IPS DF 6.9 (cell line): ENCODE measurements at places on chromosomes 7 and 10.
A peak's percentile ranks its signal among the peaks of the same experiment; 100 is the strongest.

DNA sequence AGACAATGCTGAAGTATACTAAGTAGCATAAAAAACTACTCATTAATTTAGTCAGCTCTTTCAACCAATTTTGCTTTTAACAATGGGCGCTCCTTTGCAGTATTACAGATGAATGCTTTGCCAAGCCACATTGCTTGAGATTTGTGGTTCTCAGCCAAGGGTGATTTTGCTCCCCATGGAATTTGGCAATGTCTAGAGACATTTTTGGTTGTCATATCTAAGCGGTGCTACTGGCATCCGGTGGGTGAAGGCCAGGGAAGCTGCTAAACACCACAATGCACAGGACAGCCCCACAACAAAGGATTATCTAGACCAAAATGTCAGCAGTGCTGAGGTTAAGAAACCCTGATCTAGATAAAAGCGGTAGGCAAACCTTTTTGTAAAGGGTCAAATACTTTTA lies 112.0 kb downstream of the UBE2H start:
- DNase-seq = no peak

GRCh38 chr10:11610166-11610825 lies 1.2 kb downstream of the USP6NL start:
- DNase-seq = no peak

GRCh38 chr7:12297283-12298108 lies 86.4 kb downstream of the TMEM106B start:
- peak; percentile 27 for DNase-seq

DNA sequence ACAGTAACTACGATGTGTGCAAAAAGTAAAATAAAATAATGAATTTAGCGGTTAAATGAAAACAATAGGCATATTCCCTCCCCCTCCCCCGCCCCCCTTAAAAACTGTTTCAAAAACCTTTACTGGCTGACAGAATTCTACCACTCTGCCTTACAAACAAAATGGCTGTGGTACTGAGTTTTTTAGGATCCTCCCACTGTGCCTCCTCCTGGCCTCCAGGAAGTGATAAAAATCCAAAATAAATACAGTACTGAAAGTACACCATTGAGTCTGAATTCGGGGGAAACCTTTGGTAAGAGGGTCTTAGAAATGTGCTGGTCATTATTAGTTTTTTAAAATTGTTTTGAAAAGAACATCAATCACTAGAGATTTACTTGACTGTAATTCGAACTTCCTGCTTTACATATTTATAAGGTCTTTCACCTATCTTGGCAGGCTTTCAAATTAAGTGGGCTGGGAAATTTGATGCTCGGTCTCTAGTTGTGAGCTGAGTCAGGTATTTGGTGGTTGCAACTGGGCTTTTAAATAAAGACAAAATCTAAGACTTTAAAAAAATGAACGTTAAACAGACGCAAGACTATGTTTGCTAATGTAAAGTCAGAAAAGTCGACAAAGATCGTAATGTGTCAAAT lies 32.5 kb upstream of the EPC1 start:
- DNase-seq = no peak

DNA sequence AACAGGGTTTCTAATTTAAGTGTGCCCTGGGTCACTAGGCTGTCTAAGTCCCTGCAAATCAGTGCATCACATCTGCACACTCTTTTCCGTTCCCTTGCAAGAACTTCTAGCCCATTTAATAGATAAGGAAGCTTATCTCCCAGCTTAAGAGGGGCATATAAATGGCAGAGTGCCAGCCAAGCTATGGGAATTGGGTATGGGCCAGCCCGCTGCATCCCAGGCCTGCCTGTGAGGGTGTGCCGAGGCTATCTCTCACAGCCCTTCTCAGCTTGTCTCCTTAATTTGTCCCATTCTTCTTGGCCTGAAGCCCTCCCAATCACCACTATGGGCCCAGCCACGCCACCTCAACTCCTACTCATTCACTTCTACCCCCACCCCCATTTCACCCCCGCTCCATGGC lies 14.7 kb downstream of the AQP1 start:
- no peak for DNase-seq

- DNase-seq = no peak
These were observed 16.7 kb downstream of the NEURL1 start for GRCh38 chr10:103510046-103510685.

DNA sequence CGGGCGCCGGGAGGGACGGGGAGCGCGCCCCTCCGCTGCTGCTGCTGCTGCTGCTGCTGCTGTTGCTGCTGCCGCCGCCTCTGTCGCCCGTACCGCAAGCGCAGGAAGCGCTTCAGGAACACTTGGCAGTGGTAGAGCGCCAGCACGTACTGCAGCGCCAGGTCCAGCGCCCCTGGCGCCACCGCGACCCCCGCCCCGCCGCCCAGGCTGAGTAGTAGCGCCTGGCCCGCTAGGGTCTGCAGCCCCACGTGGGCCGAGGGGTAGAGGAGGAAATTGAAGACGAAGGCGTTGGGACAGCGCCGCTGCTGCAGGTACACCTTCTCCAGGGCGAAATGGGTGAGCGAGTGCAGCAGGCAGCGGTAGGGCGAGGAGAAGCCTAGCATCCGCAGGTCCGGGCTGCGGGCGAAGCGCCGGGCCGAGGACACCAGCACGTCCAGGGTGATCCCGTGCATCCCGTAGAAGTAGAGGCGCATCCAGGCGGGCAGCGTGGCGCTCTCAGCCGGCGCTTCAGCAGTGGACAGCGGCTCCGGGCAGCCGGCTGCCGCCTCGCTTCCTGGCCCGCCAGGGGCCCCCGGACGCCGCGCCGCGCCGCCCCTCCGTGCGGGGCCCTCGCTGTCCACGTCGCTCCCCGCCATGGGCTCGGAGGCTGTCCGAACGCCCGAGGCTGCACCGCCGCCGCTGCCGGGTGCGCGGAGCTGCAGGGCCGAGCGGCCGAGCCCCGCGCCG lies at the start of gene TMEM229A:
Gene TMEM229A, minus strand, starts transcription at position 699 of the 726 bp plus-strand sequence. Its CDS starts 64 bp downstream, at position 635.
- peak; percentile 33 for DNase-seq

DNA sequence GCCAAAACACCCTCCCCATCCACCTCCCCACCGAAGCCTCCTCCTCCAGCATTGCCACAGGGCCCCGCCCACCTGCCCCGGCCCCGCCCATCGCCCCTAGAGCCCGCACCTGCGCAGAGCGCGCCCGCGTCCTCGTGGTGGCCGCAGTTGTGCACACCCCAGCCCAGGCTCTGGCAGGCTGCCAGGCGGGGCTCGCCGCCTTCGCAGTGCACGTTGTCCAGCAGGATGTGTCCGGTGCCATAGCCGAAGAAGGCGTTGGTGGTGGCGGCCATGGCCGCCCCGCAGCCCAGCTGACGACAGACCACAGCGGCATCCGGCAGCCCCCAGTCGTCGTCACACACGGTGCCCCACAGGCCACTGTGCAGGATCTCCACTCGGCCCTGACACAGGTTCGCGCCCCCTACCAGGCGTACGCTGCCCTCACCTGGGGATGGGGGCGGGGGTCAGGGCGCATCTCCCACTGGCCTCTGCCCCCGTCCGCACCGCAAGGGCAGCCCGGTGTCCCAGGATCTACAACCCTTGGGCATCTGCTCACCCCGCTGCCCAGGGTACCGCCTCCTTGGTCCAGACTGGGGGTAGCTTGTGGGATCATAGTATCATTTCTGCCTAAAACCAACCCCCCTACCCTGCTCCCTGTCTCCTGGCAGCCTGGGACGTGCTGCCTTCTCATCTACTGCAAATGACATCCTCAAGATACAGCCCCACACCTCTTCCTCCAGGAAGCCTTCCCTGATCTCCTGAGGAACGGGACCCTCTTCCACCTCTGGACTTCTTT lies 11.9 kb downstream of the SSC4D start:
- no peak for DNase-seq

GRCh38 chr10:89518876-89519842 lies 16.2 kb downstream of the SLC16A12 start:
- DNase-seq = no peak

DNA sequence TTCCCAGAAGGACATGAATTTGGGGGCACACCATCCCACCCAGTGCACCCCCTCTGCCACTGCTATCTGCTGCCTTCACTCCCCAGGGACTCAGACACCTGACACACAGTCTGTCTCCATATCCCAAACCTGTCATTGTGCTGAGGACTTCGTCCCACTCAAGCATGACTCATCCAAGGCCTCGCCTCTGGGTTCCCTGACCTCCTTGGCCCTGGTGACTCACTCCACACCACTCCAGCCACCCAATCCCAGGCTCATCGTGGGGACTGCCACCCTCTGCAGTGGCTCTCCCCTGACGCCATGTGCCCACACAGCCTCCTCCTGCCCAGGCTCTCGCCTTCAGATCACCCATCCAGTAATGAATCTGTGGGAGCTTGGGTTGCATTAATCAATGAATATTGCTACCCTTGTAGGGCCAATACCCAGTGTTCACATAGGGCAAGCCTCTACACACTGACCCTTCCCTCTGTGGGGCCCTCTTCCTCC lies 6.6 kb upstream of the INSIG1 start:
- no peak for DNase-seq

DNA sequence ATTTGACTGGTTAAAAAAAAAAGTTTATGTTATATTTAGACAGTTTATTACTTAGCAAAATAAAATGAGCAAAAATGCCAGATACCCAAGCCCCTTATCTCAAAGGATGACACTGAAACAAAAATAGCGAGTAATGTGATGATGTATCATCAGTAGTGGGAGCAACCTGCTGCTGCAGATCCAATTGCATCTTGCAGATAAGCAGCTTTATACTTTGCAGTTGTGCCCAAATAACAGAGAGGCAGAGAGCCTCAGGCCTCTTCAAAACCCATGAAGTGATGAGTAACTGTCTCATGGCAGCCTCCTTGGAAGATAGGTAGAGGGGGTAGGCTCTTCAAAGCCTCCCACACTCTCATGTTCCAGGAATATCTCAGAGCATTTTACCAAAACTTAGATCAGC lies 468.2 kb upstream of the LRRTM3 start:
- DNase-seq = no peak

- no peak for DNase-seq
These were observed 7.5 kb downstream of the GDI2 start for GRCh38 chr10:5805711-5806110.

DNA sequence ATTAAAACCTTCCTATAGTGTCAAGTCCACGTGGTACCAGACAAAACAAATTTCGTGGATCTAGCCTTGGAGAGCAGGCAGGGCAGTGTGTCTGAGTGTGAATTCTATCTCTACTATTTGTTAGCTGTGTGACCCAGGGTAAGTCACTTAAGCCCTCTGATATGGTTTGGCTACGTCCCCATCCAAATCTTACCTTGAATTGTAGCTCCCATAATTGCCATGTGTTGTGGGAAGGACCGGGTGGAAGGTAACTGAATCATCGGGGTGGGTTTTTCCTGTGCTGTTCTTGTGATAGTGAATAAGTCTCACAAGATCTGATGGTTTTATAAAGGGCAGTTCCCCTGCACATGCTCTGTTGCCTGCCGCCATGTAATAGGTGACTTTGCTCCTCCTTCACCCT lies 2.8 kb upstream of the NPFFR1 start:
- no peak for DNase-seq

DNA sequence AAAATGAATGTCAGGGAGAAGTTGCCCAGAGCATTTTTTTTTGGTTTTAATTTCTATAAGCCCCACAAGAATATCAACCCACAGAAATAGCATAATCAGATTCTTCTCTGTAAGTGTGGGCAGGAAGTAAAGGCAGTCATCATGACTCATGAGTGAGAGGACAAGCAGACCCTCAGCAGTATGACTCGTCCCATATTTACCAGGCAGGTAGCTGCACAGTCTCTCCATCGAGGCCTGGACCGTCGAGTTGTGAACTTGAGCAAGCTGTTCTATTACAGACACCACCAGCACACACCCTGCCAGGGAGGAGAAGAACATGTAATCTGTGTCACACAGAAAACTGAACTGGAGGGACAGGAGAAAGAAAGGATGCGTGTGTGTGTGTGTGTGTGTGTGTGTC lies 37.8 kb downstream of the AOAH start:
- no peak for DNase-seq

DNA sequence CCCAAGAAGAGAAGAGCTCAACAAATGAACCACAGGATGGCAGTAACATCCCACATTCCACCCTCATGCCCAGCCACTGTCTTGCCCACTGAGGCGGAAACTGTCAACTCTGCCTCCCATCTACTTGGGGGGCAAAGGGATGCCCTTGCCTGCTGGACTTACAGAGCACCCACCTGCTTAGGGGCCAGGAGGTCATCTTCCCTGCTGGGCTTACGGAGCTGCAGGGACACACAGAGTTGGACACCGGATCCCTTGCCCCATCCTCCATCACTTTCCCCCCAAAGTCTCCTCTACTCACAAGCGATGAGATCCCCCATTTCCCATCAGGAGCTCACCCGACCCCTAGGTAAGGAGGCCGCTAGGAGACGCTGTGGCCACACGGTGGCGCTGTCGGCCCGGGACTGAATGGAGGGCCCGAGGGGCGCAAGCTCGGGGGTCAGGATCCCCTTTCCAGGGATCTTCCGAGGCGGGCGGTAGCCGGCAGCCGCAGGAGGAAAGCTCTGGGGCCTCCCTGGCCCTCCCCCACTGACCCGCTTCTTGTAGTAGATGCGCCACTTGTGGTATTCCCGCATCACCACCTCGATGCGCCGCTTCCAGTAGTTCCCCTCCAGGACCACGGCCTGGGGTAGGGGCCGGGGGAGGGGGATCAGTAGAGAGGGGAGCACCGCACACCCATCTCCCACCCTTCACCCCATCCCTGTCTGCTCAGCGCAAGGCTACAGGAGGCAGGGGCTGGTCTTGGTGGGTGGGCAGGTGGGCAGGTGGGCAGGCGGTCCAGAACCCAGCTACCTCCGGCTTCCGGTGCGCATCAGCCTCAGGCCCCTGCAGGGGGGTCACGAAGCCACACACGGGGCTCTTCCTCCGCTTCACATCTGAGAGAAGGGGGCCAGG lies 17.3 kb downstream of the MLXIPL start:
- no peak for DNase-seq

DNA sequence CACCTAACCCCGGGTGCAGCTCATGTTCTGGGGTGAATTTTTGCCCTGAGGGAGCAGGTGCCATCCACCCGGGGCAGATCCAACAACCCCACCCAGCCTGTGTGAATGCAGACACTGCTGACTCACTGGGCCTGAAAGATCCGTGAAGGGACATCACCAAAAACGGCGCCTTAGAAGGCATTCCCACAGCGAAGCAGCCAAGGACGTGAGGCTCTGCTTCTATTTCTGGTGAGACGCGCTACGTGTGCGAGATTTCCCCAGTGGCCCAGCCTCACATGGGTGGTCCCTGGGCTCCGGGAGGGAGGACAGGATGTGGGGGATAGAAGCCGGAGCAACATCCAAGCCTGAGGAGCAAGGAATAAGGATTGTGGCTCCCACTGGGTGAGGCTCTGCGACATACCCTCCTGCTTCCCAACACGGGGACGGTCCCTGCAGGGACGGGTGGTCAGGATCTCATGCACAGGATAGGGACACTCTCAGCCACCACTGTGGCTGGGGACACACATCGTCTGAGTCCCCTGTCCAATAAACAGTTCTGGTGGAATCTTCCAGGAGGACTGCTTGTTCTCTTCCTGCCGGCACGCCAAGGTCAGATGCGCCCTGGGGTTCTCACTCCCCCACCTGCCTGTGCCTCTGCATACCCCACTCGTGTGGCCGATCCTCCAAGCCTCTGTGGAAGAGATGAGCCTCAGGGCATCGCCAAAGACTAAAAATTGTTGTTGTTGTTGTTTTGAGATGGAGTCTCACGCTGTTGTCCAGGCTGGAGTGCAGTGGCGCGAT lies 70.2 kb downstream of the ZRANB1 start:
- DNase-seq = no peak

- DNase-seq = no peak
These were observed 117.1 kb upstream of the DIP2C start for GRCh38 chr10:806451-807162.
